Activated CD4-positive, alpha-beta T cell treated with anti-CD3 and anti-CD28 coated beads, Interleukin-2, amount 10 ng/mL, durations not matched to agents 7 days and 5 days (primary cell): ENCODE measurements at places on chromosomes 7 and 10.

- DNase-seq, result no peak
- H3K4me1 ChIP-seq, result no peaks in the 10 kb centered on the region
- no peak overlapping the region for H3K27ac ChIP-seq
- no peaks in the 10 kb centered on the region for H3K27me3 ChIP-seq
- no peak overlapping the region for H3K4me3 ChIP-seq
Observed at GRCh38 chr7:137147338-137147720, 196.2 kb downstream of the PTN start.

DNA sequence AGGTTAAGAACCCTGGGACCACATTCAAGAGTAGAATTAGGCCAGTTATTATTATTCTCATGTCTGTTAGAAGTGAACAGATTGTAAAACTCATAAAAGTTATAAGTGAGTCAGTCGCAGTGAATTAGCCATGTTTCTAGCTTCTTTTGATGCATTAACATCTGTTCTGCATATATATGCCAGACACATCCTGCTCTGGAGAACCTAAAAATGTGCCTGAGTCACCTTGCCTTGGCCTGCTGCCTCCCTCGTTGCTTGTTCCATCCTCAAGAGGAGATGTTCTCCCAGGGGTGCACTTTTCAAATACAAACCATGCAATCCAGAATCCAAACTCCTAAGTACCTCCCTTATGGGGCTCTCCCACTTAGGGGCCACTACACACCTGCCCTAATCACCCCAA, 14.8 kb downstream of the TSPAN12 start:
- H3K27ac ChIP-seq, result no peak overlapping the region
- H3K27me3 ChIP-seq, result peaks cover 4% of the 10 kb centered on the region
- DNase-seq, result no peak
- H3K36me3 ChIP-seq, result no peaks in the 10 kb centered on the region
- no peaks in the 10 kb centered on the region for H3K4me1 ChIP-seq

DNA sequence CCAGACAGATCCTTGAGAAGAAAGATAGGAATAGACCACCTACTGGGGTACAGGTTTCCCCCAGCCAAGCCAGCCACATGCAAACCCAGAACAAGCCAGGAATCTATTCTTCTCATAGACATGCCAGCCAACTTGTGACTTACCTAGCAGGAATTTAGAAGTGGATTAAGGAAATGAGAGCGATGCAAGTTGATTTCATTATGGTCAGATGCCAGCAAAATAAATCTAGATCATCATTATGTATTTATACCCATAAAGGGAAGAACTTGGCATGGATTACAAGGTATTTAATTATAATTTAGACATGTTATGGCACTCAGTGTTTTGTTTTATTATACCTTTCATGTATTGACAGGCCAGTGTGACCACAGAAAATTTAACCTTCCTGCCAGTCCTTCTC, 32.8 kb downstream of the SLC35G1 start:
- H3K4me3 ChIP-seq, result no peak overlapping the region
- H3K27ac ChIP-seq, result no peak overlapping the region
- H3K4me1 ChIP-seq, result no peaks in the 10 kb centered on the region
- H3K27me3 ChIP-seq, result peaks cover 4% of the 10 kb centered on the region
- H3K36me3 ChIP-seq, result no peaks in the 10 kb centered on the region

GRCh38 chr7:128406314-128407232, 3.2 kb downstream of the IMPDH1 start:
- peaks cover 4% of the 10 kb centered on the region for H3K36me3 ChIP-seq
- DNase-seq, result no peak
- H3K27ac ChIP-seq, result peak overlapping the region; percentile 73
- H3K27me3 ChIP-seq, result peaks cover 4% of the 10 kb centered on the region

GRCh38 chr7:97847791-97848190, 24.4 kb downstream of the ASNS start:
- H3K27ac ChIP-seq, result no peak overlapping the region
- H3K27me3 ChIP-seq, result no peaks in the 10 kb centered on the region
- peaks cover 23% of the 10 kb centered on the region for H3K36me3 ChIP-seq
- H3K4me3 ChIP-seq, result no peak overlapping the region
- DNase-seq, result no peak
